ENCODE measurements at places on chromosomes 3 and 15.

- no peak for DNase-seq
These were observed 6.5 kb upstream of the CILP start for GRCh38 chr15:65217526-65218482.

GRCh38 chr3:197737319-197737649 lies 580 bp upstream of the RUBCN start:
- no peak for DNase-seq

DNA sequence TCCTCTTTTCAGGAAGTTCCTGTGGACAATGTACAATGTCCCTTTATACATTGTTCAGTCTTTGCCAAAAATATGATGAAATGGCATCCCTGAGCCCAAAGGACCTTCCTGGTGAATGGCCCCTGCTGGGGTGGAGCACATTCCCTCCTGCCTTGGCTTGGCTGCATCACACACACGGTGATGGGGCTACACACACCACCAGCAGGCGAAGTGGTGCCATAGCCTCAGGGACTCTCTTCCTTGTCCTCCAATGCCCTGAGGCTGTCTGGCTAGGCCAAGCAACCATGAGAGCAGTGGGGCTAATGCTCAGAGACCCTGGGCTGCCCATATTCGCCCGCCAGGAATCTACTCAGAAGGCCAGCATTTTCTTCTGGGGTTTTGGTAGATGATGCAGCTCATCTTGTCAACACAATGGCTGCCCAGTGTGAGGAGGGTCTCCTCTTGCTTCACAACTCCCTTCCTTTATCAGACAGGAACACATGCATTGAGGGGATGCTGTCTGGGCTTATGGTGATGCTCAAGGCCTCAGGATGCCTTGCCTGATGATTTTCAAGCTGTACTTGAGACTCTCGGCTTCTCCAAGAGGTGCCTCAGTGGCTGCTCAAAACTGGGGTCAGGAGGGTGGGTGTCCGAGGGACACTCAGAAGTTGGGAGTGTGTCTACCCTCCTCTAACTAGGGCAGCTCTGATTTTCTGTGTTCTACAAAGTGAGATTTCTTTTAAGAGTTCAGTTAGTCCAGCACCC lies 40.9 kb upstream of the EPHB1 start:
- DNase-seq: no peak

DNA sequence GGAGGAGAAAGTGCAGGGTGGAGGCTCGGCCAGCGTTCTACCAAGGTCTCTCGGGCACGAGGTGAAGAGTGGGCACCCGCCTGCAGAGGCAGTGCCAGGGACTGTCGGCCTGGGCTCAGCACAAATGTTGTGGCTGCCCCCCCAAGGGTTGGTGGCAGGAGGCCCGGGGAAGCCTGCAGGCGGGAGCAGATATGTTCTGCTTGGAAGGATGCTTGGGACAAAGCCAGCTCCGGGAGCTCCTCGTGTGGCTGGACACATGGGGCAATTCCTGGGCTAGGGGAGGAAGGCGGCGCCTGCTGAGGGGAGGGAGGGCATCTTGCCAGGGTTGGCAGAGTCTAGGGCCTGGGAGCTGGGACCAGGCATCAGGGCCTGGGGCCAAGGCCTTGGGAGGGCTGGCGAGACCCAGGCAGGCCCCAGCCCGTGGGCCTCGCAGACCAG lies 30.4 kb upstream of the FBLN2 start:
- DNase-seq: no peak

- no peak for DNase-seq
These were observed 12.5 kb upstream of the TRAK1 start for GRCh38 chr3:42078677-42079076.

- DNase-seq: no peak
These were observed 90.4 kb downstream of the TBC1D2B start for GRCh38 chr15:77986891-77987764.

DNA sequence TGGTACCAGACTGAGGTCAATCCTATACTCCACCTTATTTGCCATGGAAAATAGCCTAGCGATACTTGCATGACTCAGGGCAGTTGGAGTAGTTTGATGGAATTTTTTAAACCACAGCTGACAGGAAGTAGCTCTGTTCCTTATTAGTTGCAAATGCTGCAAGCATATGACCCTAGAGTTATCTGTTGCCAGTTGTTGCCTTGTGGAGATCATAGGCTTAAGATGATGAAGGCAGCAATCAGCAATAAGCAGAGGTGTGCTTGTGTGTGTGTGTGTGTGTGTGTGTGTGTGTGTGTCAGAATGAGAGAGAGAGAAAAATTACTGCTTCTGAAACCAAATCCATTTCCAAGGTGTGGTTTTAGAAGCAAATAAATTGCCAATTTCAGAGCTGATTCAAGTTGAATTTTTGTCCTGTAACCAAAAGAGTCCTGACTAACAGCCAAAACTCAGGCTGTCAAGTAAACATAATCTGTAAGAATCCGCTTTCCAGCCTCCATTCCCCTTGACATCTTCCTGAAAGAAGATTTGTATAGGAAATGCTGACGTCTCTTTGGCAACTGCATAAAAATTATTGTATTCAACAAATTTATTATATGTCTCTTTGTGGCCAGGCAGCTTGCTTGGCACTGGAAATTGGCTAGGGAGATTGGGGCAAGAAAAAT lies 141.2 kb downstream of the SERPINI1 start:
- DNase-seq: no peak

DNA sequence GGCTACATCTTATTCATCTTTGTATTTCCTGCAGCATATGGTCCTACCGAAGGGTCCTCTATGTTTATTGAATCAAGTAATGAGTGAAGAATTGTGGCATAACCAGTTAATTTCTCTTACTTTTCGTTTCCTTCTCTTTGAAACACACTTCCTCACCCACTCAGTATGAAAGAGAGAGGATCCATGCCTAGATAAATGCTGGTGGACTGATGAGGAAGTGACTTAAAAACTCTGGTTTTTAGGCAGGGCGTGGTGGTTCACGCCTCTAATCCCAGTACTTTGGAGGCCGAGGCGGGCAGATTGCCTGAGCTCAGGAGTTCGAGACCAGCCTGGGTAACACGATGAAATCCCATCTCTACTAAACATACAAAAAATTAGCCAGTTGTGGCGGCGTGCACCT lies 2.2 kb upstream of the MB21D2 start:
- DNase-seq: no peak

DNA sequence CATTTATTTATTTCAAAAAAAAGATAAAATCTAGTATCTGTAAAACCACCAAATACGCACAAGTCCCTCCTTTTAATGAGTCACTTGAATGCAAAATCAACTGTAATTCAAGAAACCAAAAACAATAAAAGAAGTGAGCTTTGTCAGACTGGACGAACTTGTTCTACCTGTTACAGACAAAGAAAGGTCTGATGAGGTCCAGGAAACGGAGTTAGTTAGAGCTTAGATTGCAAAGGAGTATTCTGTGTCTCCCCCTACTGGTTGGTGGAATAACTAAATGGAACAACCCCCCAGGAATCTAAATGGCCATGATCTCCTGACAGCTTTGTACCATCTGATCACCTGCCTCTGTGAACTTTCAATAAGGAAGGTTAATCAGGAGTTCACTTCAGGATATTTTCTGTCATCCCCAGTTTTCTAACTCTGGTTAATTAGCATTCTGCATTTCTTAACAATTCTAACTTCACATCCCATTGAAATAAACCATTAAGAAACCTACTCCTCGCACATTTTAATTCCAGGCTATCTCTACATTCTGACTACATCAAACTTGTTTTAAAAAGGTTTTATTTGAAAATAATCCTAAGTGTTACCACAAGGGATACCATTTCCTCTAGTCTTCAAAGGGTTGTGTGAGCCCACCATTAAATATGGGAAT lies 333.0 kb upstream of the SATB1 start:
- DNase-seq: no peak

DNA sequence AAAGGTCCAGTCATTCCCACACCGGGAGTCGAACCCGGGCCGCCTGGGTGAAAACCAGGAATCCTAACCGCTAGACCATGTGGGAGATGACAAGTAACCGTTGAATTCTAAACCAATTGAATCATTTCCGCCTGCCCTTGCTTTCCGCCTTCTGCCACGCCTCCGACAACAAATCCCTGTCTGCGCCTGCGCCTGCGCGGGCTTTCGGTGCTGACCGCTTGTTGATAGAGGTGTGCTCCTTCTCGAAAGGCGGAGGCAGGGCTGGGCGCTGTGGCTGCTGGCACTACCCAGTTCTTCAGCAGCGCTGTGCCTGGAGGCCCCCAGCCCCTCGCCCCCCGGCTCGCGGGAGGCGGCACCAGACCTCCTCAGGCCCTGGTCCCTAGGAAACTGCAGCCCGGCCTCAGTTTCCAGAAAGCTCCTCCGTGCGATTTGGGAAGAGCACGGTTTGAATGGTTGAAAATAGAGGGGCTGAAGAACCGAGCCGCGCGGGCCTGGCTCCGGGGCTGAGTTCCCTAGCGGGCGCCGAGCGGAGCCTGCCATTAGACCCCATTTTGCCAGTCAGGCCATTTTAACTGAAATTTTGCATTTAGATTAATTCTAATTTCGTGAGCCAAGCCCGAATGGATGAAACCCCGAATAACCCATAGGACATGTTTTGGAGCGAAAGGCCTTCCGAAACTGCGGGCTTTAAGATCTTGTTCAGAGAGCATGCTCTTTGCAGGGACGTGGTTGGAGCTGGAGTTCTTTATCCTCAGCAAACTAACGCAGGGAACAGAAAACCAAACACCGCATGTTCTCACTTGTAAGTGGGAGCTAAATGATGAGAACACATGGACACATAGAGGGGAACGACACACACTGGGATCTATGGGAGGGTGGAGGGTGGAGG lies 219.3 kb upstream of the ATP10A start:
- peak; percentile 95 for DNase-seq

- DNase-seq: no peak
These were observed 10.3 kb upstream of the ROPN1B start for GRCh38 chr3:125958511-125959316.

GRCh38 chr15:66615846-66616245 lies 50.0 kb upstream of the LCTL start:
- no peak for DNase-seq

DNA sequence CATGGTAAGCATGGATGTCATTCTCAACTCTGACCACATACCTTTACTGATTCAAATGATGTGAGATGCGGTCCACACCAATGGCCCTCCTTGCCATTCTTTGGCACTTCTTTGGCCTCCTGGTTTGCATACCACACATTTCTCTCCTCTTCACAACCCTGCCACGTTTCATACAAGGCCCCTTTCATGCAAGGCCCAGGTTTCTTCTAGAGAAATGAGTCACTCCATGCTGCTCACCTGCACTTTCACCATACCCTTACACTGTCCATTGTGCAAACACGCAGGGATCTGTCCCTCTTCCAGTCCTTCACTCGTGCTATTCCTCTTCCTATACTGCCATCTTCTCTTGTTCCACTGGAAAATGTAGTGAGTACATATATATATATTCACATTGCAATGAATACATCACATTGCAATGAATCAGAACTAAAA lies 24.4 kb upstream of the SLC24A5 start:
- DNase-seq: no peak

- peak; percentile 50 for DNase-seq
These were observed 47.0 kb downstream of the ZNF609 start for GRCh38 chr15:64507293-64507802.

- DNase-seq: no peak
These were observed 628.4 kb upstream of the TGFBR2 start for GRCh38 chr3:29978036-29978435.

GRCh38 chr3:10366651-10367101 lies 45.8 kb upstream of the SEC13 start:
- DNase-seq: no peak

DNA sequence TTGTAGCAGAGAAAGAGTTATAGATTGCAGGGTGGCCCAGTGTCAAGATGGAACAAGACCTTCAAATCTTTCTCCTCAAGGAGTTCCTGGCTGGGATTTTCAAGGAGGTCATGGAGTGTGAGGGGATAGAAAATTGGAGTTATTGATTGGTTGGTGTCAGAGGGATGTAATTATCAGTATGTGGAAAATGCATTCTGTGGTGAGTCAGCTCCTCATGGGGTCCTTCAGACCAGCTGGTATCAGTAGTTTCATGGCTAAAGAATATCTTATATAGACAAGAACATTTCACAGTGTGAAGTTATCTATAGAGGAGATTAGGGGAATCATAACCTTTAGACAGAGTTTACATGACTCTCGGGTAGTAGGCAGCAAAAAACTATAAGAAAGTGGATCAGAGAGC lies 1114.0 kb upstream of the GBE1 start:
- no peak for DNase-seq

GRCh38 chr3:28947061-28947460 lies 333.8 kb upstream of the RBMS3 start:
- DNase-seq: no peak

GRCh38 chr15:86197770-86198169 lies 118.1 kb downstream of the AGBL1 start:
- no peak for DNase-seq

DNA sequence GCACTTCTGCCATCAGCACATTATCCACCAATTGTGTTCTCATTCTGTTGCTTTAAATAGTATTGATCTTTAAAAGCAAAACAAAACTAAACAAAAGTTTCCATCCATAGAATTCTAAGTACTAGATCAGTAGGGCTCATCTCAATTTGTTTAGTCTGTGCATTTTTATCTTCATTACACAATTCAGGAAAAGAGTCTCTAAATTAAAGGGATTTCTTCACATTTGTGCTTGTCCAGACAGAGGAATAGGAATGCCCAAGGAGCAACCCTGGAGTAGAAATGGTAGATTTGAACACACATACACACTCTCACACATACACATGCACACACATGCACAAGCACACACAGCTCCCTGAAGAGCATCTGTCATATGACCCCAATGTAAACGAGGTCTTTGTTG lies 21.4 kb downstream of the LMCD1 start:
- no peak for DNase-seq

DNA sequence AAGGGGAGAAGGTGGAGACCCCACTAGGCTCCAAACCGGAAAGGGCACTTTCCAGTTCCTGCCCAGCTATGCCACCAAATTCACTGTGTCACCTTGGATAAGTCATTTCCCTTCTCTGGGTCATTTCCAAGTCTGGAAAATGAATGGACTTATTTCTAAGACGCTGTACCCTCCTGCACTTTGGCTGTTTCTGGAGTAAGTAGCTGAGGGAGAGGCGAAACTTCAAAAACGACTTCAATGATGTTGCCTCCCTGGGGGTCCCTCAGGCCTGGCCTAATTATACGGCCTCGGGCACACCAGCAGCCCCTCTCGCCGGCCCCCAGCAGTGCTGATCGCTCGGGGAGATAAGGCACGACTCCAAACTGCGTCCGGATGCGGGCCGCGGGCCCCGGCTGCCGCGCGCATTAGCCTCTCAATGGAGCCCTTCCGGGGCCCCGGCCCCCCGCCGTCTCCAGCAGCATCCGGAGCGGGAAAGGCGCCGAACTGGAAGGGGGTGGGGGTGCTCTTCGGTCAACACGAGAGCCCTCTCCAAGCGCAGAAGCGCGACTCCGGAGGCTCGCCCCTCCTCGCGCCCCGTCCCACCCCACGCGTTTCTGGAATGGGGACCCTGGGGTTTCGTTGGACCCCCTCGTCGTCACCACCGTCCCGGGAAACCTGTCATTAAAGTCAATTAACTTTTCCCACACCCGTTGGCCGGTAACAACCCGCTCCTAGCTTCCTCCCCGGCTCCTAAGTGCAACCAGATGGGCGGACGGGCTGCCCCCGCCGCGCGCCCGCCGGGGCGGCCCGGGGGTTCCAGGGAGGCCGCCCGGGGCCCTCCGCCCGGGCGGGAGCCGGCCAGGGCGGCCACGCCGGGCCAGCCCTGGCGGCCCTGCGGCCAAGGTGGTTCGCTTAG lies 4.8 kb downstream of the HES1 start:
- DNase-seq: peak; percentile 23

- no peak for DNase-seq
These were observed 749.2 kb downstream of the NAALADL2 start for GRCh38 chr3:175608356-175608755.

Data from activated CD8-positive, alpha-beta memory T cell treated with anti-CD3 and anti-CD28 coated beads, Interleukin-2, amount 50 U/mL, for 4 hours (primary cell).